ENCODE measurements at places on chromosomes 5 and 9.

DNA sequence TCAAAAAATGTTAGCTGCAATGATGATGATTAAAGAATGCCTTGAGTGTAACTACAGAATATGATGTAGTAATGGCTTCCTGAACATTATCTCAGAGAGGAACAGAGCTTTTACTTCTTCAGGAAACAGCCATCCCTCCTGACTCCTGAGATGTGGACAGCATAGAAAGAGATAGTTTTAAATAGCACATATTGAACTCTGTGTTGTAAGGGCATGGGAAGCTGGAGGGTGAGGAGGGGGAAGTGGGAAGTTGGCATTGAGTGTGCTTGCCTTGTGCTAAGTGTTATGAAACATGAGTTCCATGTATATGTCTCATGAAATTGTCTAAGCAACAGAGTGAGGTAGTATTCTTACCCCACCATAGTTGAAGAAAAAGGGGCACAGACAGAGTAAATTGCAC lies 161.5 kb upstream of the SLC28A3 start:
- DNase-seq: no peak

DNA sequence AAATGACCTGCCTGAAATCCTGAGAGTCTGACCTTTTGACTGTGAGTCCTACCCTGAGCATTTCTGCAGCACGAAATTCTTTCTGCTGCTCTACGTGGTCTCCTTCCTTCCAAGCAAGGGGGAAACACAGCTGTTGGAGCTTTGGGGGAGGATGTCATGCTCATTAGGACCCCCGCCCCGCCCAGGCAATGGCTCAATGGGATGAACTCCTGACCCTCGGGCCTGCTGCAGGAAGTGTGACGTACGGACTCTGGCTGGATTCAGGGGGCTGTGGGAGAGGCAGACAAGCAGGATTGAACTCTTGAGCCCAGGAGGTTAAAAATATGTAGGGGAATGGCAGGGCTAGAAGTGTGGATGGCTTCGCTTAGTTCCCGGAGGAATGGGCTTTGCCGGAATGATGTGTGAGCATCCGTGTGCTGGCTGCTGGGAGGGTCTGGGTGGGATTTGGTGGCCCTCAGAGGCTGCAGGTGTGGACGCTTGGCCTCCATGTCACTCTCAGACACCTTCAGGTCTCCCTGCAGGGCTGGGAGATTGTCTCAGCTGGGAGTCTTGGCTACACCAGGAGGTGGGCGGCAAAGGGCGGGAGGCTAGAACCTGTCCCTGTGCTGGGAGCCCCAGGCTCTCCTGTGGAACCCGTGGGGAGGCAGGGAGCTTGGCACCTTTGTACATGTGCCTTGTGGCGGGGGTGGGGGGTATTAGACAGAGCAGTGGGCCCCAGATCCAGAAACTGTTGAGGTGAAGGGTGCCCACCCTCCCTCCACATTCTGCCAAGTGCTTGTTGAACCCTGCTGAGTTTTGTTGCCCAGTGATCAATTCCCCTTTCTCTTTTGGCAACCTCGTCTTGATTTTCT lies 26.3 kb downstream of the STC2 start:
- DNase-seq: no peak

GRCh38 chr5:158499075-158499891 lies 600.4 kb downstream of the EBF1 start:
- DNase-seq: no peak

DNA sequence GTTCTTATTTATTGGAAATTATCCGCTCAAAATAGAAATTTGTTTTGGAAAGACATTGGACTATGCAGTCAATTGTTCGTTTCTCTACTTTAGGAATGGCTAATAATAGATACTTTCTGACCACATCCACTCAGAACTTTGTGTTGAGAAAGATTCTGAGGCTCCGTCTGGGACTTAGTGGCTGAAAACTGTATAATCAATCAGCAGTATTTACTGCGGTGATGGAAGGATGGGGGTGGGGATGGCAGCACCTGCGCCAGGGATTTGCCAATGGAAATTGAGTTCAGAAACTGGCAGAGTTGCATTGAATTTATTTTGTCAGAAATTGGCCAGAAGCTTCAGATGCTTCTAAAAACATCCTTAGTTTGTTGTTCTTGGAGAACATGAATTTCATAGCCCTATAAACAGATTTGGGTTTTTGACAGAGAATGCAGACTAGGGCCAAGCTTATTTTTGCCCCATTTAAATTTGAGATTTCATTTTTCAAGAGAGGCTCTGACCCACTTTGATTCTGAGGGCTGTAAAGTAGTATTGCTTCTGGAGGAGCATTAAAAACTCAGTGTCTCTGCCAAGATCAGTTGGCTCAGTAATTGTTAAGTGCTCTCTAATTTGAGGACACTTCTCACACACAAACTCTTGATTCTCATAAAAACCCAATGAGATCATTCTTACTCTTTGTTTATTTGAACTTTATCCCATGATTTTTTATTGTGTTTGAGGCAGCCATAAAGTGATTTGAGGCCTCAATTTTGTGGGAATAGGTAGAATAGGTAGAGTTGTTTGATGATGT lies 215.1 kb downstream of the CD180 start:
- no peak for DNase-seq

- no peak for DNase-seq
Measured at GRCh38 chr9:99978221-99978620, 71.8 kb downstream of the STX17 start.

GRCh38 chr9:19698960-19699359 lies 89.9 kb downstream of the SLC24A2 start:
- no peak for DNase-seq

- DNase-seq: peak; percentile 30
Measured at GRCh38 chr9:3475300-3476020, 50.3 kb downstream of the RFX3 start.

GRCh38 chr9:137138058-137138721 lies 764 bp upstream of the GRIN1 start:
- DNase-seq: peak; percentile 27

DNA sequence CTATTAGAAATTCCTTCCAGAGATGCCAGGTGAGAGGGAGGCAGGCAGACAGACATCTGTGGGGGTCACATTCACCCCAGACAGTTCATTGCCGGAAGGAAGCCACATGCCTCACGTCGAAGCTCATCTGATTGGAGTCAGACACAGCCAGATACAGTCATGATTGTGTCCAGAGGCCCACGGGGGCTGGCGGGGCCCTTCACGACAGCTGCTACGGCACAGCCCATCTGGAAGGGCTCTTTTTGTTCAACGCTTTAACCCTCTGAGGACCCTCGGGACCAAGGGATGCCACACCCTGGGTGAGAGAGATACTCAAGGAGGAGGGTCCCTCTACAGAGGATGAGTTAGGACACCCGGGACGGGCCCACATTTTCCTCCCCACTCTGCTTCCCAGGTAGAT lies 31.9 kb upstream of the GABRP start:
- no peak for DNase-seq

DNA sequence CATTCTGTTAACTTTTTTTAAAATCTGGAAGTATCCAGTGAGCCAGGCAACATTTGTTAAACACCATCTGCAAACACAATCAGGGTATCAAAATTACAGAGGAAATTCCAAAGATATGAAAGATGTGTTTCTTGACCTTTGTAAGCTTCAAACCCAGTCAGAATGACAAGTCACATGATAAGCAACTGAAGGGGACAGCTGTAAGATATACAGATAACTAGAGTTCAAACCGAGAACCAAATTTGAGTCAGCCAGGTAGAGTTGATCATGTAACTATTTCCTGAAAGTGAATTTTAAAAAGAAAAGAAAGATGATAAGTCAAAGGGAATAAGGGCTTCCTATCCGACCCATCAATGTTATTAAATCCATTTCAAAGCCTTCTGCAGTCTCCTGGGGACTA lies 196.2 kb downstream of the DEPDC1B start:
- DNase-seq: no peak

DNA sequence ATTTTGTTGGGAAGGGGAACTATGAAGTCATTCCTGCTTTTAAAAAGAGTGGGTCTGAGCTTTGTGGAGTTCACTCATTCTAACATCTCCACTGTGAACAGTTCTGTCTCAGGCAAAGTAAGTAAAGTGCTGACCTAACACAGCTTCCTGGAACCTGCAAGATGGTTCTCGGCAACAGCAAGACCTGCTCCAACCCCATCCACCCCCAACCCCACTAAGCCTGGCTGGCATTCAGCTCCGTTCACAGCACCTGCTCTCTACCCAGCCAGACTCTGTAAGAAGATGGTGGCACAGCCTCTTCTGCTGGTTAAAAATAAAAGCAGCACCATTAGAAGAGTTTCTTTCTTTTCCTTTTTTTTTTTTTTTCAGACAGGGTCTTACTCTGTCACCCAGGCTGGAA lies 42.0 kb downstream of the EPB41L4B start:
- no peak for DNase-seq

DNA sequence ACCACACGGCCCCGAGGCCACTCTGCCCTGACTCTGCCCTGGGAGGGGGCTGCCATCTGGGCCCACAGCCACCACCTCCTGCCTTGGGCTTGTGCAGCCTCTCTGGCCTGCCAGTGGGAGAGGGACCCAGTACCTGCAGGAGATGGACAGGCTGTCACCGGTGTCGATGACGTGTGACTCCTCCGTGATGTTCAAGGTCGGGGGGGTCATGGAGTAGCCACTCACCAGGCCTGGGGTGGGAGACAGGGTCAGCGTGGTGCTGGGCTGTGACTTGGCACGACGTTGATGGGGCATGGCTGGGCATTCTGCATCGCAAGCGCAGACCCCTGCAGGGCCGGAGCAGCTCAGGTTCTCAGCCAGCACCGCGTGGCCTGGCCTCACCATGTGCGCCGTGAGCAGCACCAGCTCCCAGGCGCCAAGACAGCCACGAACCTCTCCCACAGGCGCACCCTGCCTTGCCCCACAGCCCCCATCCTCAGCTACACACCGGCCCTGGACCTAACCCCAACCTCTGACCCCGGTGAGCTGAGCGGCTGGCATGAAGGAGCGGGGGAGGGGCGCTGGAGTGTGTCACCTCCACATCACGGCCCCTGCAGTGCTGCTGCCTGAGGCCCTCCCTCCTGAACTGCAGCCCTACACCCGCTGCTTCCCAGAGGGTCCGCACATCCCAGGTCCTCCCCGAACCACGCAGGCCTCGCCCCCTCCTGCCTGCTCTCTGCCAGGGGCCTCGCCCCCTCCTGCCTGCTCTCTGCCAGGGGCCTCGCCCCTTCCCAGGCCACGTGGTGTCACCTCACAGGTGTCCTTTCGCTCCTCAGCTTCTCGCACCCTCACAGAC lies 17.6 kb downstream of the FLT4 start:
- DNase-seq: no peak

GRCh38 chr9:121735065-121735792 lies 83.8 kb downstream of the DAB2IP start:
- no peak for DNase-seq

DNA sequence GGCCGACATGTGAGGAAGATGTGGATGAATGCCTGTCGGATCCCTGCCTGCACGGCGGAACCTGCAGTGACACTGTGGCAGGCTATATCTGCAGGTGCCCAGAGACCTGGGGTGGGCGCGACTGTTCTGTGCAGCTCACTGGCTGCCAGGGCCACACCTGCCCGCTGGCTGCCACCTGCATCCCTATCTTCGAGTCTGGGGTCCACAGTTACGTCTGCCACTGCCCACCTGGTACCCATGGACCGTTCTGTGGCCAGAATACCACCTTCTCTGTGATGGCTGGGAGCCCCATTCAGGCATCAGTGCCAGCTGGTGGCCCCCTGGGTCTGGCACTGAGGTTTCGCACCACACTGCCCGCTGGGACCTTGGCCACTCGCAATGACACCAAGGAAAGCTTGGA lies 14.1 kb downstream of the CRB2 start:
- no peak for DNase-seq
